ENCODE measurements at places on chromosomes 4 and X.

DNA sequence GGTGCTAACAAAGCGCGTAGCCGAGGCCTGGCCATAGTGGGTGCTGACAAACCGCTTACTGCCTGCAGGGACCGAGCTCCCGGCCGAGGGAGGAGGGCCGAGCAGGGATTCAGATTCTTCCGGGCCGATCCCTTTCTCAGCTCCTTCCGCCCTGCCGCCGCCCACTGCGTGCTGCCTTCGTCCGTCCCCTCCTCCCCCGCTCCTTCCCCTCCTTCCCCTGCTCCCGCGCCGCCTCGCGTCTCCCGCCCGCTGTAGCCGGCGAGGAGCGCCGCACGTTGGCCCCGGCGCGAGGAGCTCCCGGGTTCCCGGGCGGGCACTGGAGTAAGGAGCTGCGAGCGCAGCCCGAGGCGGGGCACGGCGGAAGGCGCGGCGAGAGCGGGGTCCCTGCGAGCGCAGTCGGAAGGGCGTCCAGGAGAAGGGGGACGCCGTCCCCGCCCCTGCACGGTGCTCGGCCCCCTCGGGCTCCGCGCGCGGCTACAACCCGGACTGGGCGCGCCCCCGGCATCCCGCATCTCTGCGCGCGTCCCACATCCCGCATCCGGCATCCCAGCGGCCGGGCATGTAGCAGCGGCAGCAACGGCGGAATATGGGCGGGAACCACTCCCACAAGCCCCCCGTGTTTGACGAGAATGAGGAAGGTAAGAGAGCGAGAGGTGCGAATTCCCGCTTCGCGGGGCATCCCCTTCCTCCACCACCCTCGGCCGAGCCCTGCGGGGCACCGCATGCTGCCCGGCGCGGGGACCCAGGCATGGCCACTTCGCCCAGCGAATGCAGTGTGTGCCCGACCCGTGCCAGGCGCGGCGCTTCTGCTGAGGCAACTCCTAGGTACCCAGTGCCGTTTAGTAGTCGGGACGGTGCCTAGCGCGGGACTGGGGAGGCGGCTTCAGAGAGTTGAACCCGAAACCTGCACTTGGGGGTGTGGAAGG is at the start of gene STK32B:
Gene STK32B, plus strand, starts transcription at position 203 of the 926 bp plus-strand sequence.
- DNase-seq, result peak; percentile 66

- DNase-seq, result no peak
Measured at GRCh38 chrX:119223783-119224182, 12.3 kb upstream of the PGRMC1 start.

- DNase-seq, result no peak
Measured at GRCh38 chr4:94574616-94575015, 122.9 kb downstream of the PDLIM5 start.

GRCh38 chr4:160772668-160773067 is 1391.1 kb downstream of the FSTL5 start:
- no peak for DNase-seq

- no peak for DNase-seq
Measured at GRCh38 chr4:115374621-115375020, 261.2 kb upstream of the NDST4 start.

- DNase-seq, result peak; percentile 89
Measured at GRCh38 chrX:30906726-30907125, 17.7 kb upstream of the TAB3 start.

DNA sequence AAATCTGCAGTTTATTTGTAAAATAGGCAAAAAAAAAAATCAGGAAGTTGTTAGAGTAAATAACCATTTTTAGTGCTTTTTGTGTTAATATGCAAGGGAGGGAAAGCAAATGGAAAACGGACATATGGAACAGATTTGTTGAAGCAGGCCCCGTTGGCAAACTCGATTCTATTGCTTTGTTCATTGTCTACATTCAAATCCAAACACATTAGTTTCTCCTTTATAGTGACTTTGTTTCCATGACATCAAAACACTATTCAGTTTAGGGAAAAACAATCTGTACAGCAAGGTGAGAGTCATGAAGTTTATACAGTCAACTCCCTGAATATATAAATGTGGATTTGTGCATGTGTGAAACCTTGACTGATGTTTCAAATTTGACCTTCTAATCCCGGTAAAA is 142.2 kb downstream of the FAM47A start:
- no peak for DNase-seq

GRCh38 chr4:48194971-48195370 is 60.9 kb upstream of the TXK start:
- DNase-seq, result no peak

DNA sequence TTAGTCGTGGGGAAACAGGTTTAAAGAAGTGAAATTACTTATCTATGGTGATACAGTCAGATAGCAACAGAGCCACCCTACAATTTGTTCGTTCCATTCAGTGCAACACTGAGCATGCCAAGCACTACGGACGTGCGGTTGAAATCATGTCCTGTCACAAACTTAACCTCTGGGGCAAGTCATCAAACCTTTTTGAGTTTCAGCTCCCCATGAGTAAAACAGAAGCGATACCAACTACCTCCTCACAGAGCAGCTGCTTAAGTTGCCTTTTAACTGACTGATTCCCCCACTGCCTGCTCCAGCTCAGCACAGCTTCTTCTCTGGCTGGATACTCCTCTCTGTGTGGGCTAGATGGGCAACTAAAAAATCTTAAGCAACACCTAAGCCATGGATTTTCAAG is 36.0 kb downstream of the LHFPL1 start:
- no peak for DNase-seq

GRCh38 chrX:72713130-72713529 is 976 bp downstream of the PHKA1 start:
- no peak for DNase-seq

DNA sequence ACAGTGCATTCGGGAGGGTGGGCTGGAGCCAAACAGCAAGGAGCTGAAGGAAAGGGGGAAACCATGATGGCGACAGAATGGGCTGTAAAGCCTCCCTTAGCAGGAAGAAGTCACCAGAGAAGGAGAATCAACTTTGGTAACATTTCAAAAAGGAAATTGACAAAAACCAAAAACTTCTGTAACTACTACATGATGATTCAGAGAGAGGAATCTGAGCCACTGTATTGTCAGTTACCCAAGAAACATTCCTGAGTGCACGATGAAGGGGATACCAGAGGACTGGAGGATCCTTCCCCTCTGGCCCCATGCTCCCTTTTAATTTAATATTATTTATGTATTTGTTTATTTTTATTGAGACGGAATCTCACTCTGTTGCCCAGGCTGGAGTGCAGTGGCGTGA is 26.3 kb downstream of the PDHA1 start:
- peak; percentile 70 for DNase-seq

GRCh38 chr4:107131295-107131694 is 95.2 kb upstream of the DKK2 start:
- DNase-seq, result peak; percentile 60

DNA sequence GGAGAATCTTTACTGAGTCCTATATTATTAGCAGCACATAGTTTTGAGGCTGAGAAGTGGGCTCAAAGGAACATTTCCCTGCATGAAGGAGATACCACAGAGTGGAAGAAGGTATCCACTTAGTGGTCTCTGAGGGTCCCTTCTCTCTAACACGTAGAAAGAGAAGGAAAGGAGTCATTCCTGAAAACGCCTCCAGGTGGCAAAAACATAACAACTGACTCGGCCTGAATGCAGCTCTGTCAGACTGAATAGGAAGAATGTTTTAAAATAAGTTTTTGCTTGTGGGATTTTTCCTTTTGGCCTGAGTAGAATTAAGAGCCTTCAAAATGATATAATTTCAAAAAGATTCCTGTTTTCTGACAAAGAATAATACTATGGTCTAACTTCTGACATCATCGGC is 23.3 kb downstream of the RPGR start:
- DNase-seq, result no peak

- no peak for DNase-seq
Measured at GRCh38 chrX:147850875-147851274, 60.8 kb upstream of the FMR1 start.

- peak; percentile 48 for DNase-seq
Measured at GRCh38 chr4:113560579-113560978, 201.0 kb downstream of the CAMK2D start.

- peak; percentile 41 for DNase-seq
Measured at GRCh38 chrX:3160756-3161155, 119.5 kb downstream of the ARSF start.

DNA sequence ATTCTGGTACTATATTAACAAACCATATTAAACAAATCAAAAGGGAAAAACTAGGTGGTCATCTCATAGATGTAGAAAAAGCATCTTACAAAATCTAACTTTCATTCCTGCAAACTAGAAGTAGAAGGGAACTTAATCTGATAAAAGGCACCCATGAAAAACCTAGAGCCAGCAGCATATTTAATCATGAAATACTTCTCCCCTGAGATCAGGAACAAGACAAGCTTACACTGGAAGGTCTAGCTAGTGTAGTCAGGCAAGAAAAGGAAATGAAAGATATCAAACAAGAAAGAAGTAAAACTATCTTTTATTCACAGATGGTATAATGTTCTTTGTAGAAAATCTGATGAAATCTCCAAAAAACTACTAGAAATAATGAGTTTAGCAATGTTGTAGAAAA is 41.2 kb downstream of the ATP10D start:
- peak; percentile 44 for DNase-seq

DNA sequence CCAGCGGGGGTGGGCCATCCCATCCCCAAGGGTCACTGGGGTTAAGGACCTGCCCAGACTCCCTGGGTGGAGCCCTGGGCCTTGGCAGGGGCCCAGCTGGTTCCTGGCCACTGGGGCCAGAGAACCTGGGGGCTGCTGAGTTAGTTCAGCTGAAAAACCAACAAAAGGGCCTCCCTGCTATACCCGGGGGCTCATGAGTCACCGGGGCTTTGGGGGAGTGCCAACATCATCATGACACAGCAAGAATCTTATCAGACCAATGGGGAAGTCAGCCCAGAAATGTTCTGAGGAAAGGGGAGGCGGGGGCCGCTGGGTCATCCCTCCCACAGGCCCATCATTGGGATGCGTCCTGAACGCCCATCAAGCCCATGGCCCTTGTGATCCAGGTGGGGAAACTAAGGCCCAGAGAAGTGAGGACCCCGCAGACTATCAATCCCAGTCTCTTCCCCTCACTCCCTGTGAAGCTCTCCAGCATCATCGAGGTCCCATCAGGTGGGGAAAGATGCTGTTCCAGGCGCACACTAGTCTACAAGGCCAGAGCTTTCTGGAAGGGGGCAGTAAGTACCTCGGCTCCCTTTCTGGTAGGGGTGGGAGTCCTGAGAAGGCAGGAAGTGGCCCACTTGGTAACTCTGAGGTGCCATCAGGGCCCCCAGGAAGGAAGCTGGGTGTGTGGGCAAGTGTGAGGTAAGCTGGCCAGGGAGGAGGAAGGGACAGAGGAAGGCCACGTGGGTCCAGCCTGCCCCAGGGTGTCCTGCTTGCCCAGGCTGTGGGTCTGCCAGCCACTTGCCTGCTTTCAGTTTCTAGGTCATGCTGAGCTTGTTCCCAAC is 4.5 kb downstream of the G6PD start:
- DNase-seq, result peak; percentile 94

DNA sequence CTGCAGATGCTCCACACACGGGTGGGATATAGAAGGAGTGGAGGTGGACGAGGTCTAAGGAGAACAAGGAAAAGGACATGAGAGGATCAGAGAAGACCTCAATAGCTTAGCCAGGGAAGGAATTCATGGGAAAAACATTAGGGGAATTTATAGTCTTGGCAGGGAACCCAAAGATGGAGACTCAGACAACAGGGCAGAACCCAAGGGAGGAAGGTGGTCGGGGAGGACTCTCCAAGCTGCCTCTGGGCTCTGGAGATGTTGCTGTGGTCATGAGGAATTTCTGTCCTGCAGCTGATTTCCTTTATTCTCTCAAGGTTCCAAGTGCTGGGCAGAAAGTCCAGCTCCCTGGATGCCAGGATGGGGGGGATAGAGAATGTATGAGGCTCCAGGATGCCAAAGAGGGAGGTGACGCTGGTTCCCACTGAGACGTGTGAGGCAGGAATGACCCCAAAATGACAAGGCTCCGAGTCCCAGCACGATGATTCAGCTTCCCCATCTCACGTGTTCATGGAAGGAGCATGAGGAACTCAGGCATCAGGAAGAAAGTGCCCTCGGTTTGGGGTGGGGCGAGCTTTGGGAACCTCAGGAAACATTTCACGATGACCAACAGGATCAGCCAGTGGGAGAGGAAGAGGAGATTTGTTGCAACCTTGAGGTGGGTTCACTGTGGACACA is 57.0 kb upstream of the PPP2R3B start:
- peak; percentile 60 for DNase-seq

- no peak for DNase-seq
Measured at GRCh38 chrX:147217334-147217733, 402.8 kb upstream of the CXorf51A start.

All from fibroblast of upper back skin (primary cell).